Lung (tissue), 17 donors: ENCODE measurements at places on chromosomes 2 and 18.
A peak's percentile ranks its signal among the peaks of the same experiment; 100 is the strongest.

DNA sequence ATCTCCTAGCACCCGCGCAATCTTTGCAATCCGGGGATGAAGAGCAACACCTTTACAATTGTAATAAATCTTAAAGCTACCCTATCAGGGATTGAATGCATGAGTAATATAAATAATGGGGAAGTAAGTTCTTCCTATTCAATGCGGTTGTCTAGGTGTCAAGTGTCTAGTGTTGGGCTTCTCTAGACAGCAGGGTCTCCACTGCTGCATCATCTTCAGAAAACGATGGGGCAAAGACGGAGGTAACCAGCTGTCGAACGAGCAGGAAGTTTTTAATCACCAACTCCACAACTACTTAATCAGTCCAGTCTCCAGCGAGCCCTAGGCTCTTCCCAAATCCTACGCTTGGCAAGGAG lies 573 bp downstream of the STAM2 start:
- no peaks in the 10 kb centered on the region for H3K27me3 ChIP-seq
- H3K27ac ChIP-seq, result peak overlapping the region; percentile 93
- no peaks in the 10 kb centered on the region for H3K36me3 ChIP-seq
- peaks cover 5% of the 10 kb centered on the region for H3K4me1 ChIP-seq
- H3K4me3 ChIP-seq, result peak overlapping the region; percentile 79

- H3K4me3 ChIP-seq, result peak overlapping the region; percentile 36
- peaks cover 41% of the 10 kb centered on the region for H3K27me3 ChIP-seq
- DNase-seq, result peak; percentile 62
- peak overlapping the region; percentile 62 for H3K27ac ChIP-seq
These were observed 1.2 kb upstream of the BCL11A start for GRCh38 chr2:60554646-60555065.

GRCh38 chr18:10850216-10850615 lies 299.2 kb downstream of the PIEZO2 start:
- DNase-seq, result no peak
- H3K4me1 ChIP-seq, result no peaks in the 10 kb centered on the region
- peaks cover 25% of the 10 kb centered on the region for H3K36me3 ChIP-seq
- H3K27ac ChIP-seq, result no peak overlapping the region
- H3K27me3 ChIP-seq, result no peaks in the 10 kb centered on the region

DNA sequence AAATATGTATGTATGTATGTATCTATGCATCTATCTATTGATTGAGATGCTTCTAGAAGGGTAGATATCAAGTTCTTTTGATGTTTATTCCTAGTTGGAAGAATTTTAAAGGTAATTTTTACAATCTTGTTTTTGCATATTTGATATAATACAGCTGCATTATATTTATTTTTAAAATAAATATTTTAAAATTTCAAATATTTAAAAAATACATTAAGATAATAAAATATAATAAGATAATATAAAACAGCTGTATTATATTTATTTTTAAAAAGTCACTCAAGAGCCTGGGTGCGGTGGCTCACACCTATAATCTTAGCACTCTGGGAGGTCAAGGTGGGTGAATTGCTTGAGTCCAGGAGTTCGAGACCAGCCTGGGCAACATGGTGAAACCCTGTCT lies 92.5 kb downstream of the LIPG start:
- no peak overlapping the region for H3K27ac ChIP-seq
- H3K36me3 ChIP-seq, result no peaks in the 10 kb centered on the region
- H3K27me3 ChIP-seq, result no peaks in the 10 kb centered on the region

DNA sequence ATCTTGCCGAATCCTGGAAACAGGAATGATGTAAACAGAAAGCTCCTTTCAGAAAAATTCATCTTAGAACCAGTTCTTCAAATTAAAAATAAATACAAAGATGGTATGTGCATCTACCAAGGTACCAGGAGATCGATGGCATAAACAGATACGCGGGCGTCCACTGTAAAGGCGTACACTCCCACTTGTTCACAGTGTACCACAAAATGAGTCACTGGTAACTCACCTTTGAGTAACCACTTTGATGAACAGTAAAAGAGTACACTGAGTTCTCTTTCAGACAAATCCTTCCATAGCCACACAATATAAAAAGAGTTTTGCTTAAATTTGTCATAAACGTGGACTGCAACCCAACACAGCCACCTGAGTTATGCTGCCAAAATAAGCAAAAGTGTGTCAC lies 128.3 kb downstream of the DNER start:
- no peak for DNase-seq
- H3K27ac ChIP-seq, result no peak overlapping the region
- H3K36me3 ChIP-seq, result no peaks in the 10 kb centered on the region

- no peaks in the 10 kb centered on the region for H3K36me3 ChIP-seq
- H3K4me3 ChIP-seq, result no peak overlapping the region
- no peak for DNase-seq
- H3K4me1 ChIP-seq, result no peaks in the 10 kb centered on the region
These were observed 3.9 kb downstream of the NEB start for GRCh38 chr2:151730262-151730975.

DNA sequence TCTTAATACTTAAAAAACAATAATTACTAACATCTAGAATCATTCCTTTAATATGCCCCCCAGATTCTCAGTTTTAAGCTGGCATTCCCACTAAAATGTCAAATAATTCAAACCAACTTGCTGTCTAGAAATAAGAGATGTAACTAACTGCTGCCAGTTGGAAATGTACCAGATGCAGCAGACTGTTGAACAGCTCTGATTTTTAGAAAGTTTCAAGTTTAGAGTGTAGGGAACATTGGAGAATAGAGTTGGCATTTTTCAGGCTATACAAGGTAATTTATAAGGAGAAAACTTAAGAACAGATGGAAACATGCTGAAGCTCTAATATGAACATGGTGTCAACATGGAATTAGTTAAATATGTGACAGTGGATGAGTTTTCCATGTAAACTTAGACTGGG lies 101.4 kb downstream of the PTRHD1 start:
- H3K27ac ChIP-seq, result no peak overlapping the region
- H3K4me3 ChIP-seq, result no peak overlapping the region
- H3K27me3 ChIP-seq, result no peaks in the 10 kb centered on the region
- H3K4me1 ChIP-seq, result no peaks in the 10 kb centered on the region

- H3K4me3 ChIP-seq, result no peak overlapping the region
- no peak for DNase-seq
- H3K36me3 ChIP-seq, result no peaks in the 10 kb centered on the region
- H3K27ac ChIP-seq, result no peak overlapping the region
- H3K4me1 ChIP-seq, result no peaks in the 10 kb centered on the region
- H3K27me3 ChIP-seq, result no peaks in the 10 kb centered on the region
These were observed 187.1 kb downstream of the ACTR3 start for GRCh38 chr2:114076961-114077360.

- H3K36me3 ChIP-seq, result no peaks in the 10 kb centered on the region
- no peak overlapping the region for H3K27ac ChIP-seq
- no peaks in the 10 kb centered on the region for H3K27me3 ChIP-seq
- H3K4me1 ChIP-seq, result peaks cover 4% of the 10 kb centered on the region
- H3K4me3 ChIP-seq, result no peak overlapping the region
These were observed 64.0 kb upstream of the STK39 start for GRCh38 chr2:168311261-168311910.

DNA sequence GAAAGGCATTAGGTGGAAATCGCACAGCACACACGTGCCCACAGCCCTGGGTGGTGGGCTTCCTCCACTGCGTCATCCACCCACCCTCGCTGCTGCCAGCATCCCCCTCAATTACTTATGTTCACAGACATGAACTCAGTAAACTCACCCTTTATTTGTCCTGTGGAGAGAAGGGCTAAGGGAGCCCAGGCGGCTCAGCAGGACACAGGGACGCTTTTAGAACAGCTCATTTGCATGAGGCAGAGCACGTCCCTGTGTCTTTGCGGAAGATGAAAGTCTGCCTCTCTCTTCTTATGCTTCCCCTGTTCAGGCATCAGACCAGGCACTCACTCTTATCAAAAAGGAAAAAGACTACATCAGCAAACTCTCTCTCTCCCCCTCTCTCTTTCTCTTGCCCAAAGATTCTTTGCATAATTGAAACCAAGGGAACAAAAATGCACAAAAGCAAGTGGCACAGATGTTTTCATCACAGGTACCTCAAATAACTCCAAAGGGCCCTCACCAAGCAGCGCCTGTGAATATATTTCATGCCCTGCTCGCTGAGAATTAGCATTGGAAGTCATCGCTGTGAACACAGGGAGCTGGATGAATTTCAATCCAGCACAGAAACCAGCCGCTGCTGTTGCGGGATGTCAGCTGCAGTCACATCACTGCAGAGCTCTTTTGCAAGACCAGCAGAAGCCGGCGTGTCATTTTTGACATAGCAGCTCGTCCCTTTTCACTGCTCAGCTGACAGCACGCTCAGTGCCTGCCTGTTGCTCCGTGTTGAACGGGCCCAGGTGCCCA lies 376.3 kb upstream of the MYT1L start:
- no peaks in the 10 kb centered on the region for H3K4me1 ChIP-seq
- DNase-seq, result no peak
- H3K4me3 ChIP-seq, result no peak overlapping the region
- no peaks in the 10 kb centered on the region for H3K36me3 ChIP-seq

DNA sequence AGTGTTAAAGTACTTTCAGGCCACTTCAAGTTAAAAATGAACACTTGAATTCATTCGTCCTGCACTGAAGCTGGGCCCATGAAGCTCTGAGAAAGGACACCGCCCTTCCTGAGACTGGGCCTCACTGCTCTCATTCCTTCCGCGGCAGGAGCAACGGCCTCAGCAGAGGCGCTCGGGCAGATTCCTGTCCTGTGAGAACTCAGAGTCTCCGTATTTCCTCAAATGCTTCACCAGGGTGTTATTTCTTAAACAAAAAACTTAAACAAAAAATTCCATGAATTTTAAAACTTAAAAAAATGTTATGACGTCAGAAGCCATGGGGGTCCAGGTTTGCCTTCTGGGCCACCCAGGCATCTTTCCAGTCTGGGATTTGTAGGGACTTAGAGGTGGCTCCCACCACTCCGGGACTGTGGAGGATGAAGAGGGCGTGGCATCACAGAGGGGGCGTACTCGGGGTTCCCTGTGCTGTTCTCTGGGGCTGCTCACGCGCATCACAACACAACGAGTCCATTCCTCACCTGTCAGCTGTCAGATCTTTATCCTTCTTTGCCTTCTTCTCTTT lies 115.9 kb upstream of the ASB18 start:
- H3K36me3 ChIP-seq, result no peaks in the 10 kb centered on the region
- H3K27ac ChIP-seq, result no peak overlapping the region
- H3K4me1 ChIP-seq, result no peaks in the 10 kb centered on the region
- no peaks in the 10 kb centered on the region for H3K27me3 ChIP-seq
